ENCODE measurements at places on chromosomes 16 and 17. TPM values are rescaled to one million over a fixed set of nuclear protein-coding genes. Genes with fewer than 3 reads are reported as not detected.

Gene KRT33B
- 0.32 TPM for total RNA-seq

Gene TPSB2
- not detected for total RNA-seq

Gene WNK4
- total RNA-seq = 3.9 TPM

Gene SULT1A4
- 0.43 TPM for total RNA-seq

GRCh38 chr17:60526726-60527125 is 684 bp upstream of the APPBP2 start:
- peak; percentile 66 for DNase-seq

- no peak for DNase-seq
Measured at GRCh38 chr17:66675273-66675990, 159.5 kb upstream of the CACNG5 start.

- no peak for DNase-seq
Measured at GRCh38 chr17:3020381-3020780, 43.0 kb downstream of the OR1D5 start.
